ENCODE measurements at places on chromosomes 13 and 19.

DNA sequence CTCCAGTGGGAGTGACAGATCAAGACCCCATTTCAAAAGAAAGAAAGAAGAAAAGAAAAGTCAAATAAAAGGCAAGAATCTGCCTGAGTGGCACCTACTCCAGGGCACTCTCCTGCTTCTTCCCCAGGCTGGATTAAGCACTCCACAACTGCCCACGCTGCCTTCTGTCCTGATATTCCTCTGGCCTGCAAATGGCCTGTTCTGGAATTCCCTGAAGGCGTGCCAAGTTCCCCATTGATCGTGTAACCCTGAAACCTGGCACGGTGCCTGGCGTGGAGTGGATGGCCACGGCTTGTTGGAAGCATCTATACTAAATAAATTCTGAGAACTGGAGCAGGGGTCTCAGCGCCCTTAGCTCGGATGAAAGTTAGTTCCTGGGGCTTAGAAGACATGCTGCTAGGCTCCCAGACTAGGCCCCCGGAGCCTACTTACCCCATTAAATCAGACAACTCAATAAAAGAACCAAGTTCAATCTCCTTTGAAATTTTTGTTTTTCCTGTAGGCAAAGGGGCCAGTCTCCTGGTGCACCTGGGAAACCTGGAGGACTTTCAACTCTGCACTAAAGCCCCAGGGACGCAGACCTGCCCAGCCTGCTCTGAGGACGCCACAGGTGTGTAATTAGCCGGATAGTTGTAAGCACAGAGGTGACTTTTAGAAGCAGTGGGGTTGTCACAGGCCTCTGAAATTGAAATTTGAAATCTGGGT lies 21.9 kb downstream of the ANKRD27 start:
- no peak for DNase-seq

- DNase-seq = no peak
Measured at GRCh38 chr13:106942563-106942962, 374.6 kb upstream of the ARGLU1 start.

DNA sequence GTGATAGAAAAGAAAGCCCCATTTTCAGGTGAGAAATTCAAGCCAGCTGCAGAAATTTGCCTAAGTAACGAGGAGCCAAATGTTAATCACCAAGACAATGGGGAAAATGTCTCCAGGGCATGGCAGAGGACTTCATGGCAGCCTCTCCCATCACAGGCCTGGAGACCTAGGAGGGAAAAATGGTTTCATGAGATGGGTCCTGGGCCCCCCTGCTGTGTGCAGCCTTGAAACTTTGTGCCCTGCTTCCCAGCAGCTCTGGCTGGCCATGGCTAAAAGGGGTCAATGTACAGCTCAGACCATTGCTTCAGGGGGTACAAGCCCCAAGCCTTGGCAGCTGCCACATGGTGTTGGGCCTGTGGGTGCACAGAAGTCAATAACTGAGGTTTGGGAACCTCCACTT lies 9.9 kb downstream of the N4BP2L1 start:
- DNase-seq = no peak

- no peak for DNase-seq
Measured at GRCh38 chr13:111484141-111484925, 163.9 kb downstream of the TEX29 start.

- DNase-seq = no peak
Measured at GRCh38 chr13:113914333-113915011, 50.6 kb upstream of the GAS6 start.

GRCh38 chr13:98445340-98446233 lies 131.3 kb downstream of the STK24 start:
- DNase-seq = peak; percentile 18

DNA sequence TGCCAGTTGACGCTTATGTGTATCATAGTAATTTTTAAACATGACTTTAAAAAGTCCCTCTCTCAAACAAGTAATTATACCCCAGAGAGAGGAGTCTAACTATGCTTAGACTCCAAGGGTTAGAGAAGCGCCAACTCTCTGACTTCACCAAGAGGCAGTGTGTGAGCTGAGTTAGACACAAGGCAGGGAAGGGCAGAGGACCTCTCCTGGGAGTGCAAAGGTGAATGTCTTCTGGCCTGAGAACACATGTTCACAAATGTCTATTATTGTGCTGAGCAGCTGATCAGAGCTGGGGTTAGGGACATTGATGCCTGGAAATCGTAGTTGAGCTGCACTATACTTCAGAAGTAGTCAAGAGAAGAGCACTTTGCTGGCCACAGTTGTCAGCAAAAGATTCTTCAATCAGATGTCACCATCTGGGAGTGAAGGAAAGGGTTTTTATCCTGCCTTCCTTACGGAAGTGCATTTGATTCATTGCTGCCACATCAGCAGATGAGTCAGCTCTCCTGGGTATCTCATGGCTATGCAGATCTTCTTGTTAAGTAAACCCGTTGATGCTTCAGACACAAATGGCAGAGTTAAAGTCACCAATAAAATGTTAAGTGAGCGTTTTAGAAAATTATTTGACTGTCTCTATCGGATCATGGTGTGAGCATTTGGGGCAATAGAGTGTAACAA lies 283.2 kb upstream of the ARGLU1 start:
- DNase-seq = no peak

GRCh38 chr13:99386911-99387788 lies 80.0 kb upstream of the GPR183 start:
- no peak for DNase-seq

DNA sequence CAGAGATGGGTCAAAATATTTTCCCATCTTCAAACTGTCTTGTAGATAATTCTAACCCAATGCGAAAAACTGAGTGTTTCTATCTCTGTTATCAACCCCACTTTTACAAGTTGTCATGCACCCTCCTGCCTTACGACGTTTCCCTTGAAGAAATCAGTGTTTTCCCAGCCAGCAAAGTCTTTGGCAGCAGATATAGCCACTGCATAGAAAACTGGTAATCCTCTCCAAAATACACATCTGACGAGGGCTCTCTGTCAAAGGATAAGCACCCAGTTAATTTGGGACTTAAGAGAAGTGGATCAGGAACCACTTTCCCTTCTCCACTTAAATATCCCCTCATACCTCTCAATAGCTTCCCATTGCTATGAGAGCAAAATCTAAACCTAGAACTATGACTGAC lies 351.9 kb upstream of the MIR17HG start:
- DNase-seq = no peak

DNA sequence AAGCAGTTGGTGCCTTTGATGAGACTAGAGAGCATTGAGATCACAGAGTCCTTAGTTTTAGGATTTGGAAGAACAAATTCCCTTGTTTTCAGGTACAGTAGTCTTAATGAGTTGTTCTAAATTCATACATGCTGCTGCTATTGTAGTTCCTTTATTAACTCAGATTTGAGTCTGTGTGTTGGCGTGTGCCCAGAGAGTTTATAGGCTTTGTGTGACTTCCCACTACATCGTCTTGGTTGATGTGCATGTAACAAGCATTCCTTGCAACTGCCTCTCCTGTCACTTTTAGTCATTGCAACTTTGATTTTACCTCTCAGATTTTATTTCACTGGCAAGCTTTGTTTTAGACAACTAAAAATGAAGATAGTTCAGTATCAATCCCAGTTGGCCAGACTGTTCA lies 135.5 kb downstream of the ZAR1L start:
- no peak for DNase-seq

DNA sequence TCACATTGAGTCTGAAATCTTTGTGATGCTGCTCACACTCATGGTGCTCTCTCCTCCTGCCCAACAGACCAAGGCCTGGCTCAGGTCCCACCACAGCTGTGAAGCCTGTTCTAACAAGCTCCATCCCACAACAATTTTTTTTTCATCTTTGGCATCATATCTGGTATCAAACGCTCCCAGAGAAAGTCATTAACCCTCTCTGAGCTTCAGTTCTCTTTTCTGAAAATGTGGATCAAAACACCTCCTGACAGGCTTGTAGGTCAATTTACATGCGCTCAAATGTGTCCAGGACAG lies 224.4 kb downstream of the LACC1 start:
- DNase-seq = no peak

DNA sequence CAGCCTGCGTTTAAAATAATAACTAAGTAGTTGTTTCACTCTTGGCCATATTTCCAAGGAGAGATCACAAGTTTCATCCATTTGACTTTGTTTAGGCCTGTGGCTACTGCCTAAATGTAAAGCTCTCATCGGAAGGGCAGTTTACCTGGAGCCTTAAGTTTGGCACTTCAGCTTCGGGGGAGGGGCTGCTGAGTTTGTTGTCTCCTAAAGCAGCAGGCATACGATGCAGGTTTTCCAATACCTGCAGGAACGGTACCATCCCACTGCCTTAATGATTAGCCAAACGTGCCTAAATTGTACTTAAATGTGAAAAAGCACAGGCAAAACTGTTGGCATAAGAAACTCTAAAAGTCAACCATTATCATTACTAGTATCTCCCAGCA lies 63.1 kb downstream of the CRYL1 start:
- no peak for DNase-seq

GRCh38 chr19:5364674-5365073 lies 24.1 kb upstream of the PTPRS start:
- DNase-seq = no peak

- no peak for DNase-seq
Measured at GRCh38 chr13:105914291-105915036, 621.0 kb downstream of the EFNB2 start.

- DNase-seq = no peak
Measured at GRCh38 chr19:10670182-10670581, 16.0 kb downstream of the ILF3 start.

DNA sequence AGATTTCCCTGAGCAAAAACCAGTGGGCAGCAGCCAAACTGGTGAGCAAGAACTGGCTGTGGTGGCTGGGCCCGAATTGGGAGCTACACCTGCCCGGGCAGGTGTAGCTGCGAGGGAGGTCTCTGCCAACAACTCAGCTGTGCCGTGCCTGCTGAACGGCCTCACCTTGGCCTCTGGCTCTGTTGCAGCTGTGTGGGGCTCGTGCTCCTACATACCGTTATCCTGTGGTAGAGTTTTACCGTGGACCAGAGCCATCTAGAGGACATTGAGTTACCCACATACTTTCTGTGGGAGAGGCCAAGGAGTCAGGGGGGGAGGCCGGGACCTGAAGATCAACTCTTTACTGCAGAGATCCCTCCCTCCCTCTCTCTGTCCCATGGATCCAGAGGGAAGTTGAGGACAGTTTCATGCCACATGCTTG lies 113.2 kb downstream of the TM9SF2 start:
- DNase-seq = no peak

- DNase-seq = no peak
Measured at GRCh38 chr13:91618315-91618714, 219.9 kb downstream of the GPC5 start.

GRCh38 chr13:106117035-106117434 lies 418.4 kb downstream of the EFNB2 start:
- no peak for DNase-seq

DNA sequence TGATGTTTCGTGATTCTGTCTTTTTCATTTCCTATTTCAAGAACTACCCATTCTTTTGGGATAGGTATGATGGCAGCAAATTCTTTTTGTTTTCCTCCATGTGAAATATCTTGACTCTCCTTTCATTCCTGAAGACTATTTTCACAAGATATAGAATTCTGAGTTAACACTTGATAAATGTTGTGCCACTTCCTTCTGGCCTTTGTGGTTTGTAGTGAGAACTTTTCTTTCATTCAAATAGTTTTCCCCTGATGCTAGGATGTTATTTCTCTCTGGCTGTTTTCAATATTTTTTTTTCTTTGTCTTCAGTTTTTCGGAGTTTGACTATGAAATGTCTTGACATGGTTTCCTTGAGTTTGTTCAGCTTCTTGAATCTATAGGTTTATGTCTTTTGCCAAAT lies 8.3 kb upstream of the TUBGCP3 start:
- no peak for DNase-seq

DNA sequence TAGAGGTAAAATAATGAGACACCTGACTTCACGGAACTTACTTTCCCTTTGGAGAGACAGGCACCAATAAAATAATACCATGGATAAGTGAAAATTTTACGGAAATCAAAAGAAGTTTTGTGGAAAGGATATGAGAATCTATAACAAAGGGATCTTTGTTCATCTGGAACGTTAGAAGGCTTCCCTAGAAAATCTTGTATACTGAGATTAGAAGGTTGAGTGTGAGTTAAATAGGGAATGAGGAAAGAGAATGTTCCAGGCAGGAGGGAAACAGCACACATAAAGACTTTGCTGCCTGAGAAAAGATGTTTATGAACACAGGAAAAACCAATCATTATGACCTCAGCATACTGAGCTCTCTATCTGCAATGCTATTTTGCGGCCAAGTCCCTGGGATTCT lies 19.6 kb upstream of the RAP2A start:
- DNase-seq = no peak

DNA sequence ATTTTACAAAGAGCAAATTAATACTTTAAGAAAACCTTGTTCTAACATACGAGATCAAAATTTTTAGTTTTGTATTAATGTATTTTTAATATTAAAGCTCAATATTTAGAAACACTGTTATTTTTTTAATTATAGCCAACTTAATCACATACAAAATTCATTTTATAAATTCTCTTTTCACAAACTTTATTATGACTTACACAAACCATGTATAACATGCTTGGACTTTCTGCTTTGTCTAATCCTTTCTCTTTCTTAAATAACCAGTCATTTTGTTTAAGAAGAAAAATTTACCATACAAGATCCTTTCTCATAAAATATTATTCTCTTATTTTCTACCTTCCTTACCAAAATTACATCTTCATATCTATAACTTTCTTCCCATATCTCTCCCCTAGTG lies 62.2 kb downstream of the CYSLTR2 start:
- DNase-seq = no peak

DNA sequence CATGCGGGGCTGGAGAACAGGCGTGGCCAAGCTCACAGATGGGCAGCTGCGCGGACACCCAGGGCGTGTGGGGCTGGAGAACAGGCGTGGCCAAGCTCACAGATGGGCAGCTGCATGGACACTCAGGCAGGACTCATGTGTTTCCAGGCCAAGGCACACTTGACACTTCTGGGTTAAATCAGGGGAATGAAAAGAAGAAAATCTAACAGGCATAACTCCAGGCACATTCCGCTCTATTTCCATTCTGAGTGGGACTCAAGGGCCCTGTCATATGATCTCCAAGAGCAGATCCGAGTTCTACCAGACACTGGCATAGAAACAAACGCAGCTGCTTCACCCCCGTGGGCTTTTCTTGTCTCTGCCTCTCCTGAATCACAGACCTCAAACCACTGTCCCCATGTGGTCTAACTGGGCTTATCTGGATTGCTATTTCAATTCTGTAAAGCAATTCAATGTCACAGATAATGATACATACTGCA lies 17.4 kb upstream of the C13orf46 start:
- no peak for DNase-seq

GRCh38 chr13:49326222-49326917 lies 78.6 kb downstream of the CDADC1 start:
- no peak for DNase-seq

GRCh38 chr19:47280183-47280797 lies 5.6 kb downstream of the INAFM1 start:
- DNase-seq = no peak

DNA sequence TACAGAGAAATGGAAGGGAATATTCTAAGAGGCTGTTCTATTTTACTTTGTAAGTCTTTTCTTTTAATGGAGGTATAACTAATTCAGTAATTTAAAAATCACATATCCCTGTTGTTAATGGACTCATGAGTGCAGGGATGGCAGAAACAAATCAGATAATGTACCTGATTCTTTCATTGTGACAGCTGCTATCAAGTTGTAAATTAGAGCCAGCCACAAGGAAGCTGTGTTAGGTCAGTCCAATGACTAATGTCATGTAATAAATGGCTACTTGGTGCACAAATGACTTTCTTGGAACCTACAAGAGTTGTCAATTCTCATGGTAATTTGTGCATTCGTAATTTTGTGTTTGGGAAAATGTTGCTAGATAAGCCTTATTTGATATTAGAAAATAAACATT lies 446.4 kb downstream of the DCT start:
- DNase-seq = no peak

- DNase-seq = no peak
Measured at GRCh38 chr19:51478381-51479234, at the start of gene CEACAM18. TSS of gene CEACAM18 (plus strand) at chr19:51478539.

GRCh38 chr13:80654638-80655249 lies 313.8 kb upstream of the SPRY2 start:
- DNase-seq = no peak
